GM23338 (cell line): ENCODE measurements at places on chromosomes 16 and 17.

GRCh38 chr16:81462683-81463082 is 18.1 kb downstream of the CMIP start:
- DNase-seq: no peak

DNA sequence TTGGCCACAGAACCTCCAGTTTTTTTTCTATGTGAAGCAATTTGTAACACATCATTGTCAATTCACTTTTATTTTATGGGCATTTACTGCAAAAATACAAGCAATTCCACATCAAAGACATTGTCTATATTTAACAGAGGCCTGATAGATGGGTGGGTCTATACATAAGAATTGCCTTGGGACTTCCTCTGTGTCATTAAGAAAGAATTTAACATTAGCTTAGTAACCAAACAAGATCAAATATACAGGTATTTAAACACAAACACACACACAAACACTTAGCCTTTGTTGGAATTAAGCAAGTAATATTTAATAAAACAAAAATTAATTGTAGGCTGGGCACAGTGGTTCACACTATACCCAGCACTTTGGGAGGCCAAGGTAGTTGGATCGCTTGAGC is 4.3 kb upstream of the PITPNC1 start:
- DNase-seq: no peak

DNA sequence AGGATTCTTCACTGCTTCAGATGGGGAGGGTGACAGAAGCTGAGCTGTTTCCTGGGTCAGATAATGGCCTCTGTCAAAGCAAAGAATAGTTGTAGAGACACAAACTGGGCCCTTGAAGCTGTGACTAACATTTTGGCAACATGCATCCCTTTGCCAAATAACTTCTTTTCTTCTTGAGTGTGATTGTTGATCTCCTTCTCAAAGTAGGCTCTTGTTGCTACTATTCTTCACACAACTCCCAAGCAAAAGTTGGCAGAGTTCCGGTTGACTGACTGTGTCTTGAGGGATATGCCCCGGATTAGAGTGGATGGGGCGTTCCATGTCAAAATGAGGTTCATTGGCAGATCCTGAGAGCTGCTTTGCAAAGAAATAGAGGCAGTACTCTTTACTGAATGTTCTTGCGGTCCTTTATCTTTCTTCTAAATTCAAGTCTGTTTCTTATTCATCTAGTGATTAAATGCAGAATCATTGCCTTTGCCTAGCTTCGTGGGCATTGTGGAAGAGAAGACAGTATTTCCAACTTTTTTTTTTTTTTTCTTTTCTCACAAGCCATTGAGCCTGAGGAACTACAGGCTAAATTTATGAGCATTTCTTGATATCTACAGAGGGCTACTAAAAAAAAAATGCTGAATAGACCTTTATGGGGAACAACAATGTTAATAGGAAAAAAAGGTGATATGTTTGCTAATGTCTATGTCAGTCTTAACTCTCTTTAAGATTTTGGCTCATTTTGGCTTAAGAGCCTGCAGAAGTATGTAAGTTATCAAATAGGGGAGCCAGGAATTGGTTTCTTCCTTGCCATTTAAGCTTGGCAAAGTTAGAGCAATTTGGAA is 5.8 kb downstream of the WIPF2 start:
- DNase-seq: no peak

DNA sequence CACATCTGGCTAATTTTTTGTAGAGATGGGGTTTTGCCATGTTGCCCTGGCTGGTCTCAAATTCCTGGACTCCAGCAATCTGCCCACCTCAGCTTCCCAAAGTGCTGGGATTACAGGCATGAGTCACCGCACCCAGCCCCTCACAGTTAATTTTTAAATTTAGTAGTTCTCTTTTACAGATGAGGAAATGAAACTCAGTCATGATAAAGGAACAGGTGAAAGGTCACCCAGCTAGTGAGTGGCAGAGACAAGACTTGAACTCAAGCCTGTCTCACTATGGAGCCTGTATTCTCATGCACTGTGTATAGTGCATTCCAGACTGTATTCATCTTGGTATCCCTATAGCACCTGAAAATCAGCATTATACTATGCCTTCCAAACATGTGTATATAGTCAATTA is 77.1 kb upstream of the WSB1 start:
- DNase-seq: no peak

DNA sequence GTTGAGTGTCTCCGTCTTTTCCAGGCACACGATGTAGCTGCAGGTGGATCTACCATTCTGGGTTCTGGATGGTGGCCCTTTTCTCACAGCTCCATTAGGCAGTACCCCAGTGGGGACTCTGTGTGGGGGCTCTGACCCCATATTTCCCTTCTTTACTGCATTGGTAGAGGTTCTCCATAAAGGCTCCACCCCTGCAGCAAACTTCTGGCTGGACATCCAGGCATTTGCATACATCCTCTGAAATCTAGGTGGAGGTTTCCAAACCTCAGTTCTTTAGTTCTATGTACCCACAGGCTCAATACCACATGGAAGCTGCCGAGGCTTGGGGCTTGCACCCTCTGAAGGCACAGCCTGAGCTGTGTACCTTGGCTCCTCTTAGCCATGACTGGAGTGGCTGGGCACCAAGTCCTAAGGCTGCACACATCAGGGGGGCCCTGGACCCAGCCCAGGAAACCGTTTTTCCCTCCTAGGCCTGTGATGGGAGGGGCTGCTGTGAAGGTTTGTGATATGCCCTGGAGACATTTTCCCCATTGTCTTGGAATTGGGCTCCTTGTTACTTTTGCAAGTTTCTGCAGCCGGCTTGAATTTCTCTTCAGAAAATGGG is 14.0 kb downstream of the ABCC1 start:
- DNase-seq: no peak

DNA sequence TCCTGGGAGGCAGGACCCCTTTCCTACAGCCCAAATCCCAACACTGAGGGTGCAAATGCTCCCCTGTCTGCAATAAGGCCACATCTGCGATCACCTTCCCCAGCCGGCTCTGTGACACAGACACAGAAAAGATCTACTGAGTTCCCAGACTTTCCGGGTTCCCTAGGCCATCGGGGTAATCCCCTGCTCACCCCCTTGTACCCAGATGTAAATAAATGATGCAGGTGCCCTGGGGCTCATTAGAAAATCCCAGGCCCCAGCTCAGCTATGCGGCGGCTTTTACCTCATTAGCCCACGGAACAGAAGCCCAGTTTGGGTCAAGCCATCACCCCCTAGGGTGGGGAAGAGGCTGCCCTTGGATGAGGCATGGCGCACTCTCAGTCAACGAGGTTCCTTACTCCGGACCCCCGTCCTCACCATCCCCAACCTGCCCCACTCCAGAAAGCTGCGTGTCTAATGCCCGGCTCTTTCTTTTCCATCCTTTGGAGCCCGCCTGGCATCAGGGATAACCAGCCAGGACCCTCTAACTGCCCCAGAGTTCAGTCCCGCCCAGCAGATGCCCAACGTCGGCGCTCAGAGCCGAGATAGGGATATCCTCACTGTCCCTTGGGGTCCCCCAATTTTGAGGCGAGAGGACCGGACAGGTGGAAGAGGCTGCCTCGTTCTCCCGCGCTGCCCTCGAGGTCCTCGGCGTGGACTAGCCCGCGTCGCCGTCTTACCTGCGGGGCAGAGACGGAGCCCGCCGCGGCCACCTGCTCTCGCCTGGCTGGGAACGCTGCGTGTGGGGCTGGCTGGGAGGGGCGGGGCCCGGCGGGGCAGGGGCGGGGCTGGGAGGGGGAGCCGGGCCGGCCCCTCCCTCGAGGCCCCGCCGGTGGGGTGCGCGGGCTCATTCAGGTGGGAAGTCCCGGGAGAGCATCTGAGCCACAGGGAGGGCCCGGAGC is at the start of gene ZNF385C:
ZNF385C (minus strand) TSS at position 783 of the 941 bp plus-strand sequence. CDS start 35,417 bp downstream, outside the sequence.
- peak; percentile 62 for DNase-seq

DNA sequence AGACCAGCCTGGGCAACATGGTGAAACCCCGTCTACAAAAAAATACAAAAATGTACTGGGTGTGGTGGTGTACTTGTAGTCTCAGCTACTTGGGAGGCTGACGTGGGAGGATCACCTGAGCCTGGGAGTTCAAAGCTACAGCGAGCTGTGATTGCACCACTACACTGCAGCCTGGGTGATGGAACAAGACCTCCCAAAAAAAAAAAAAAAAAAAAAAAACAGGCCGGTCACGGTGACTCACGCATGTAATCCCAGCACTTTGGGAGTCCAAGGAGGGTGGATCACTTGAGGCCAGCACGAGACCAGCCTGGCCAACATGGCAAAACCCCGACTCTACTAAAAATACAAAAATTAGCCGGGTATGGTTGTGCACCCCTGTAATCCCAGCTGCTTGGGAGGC is 12.7 kb upstream of the APPBP2 start:
- DNase-seq: no peak

DNA sequence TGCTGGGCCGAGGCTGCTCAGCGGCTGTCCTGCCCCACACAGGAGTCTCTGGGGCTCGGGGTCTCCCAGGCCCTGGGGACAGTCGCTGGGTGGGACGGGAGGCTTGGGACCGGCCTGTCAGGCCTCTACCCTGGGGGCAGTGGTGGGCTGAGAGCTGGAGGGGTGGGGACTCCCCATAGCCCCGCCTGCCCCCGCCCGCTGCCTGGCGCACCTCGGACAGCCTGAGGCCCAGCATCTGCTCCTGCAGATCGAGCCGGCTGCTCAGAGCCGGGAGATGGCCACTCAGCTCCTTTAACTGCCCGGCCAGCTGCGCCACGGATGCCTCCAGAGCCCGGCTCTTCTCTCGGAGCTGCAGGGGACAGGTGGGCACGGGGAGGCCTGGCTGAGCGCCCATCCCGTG is 6.7 kb downstream of the PERCC1 start:
- DNase-seq: no peak
